ENCODE measurements at places on chromosomes 6 and 20.

DNA sequence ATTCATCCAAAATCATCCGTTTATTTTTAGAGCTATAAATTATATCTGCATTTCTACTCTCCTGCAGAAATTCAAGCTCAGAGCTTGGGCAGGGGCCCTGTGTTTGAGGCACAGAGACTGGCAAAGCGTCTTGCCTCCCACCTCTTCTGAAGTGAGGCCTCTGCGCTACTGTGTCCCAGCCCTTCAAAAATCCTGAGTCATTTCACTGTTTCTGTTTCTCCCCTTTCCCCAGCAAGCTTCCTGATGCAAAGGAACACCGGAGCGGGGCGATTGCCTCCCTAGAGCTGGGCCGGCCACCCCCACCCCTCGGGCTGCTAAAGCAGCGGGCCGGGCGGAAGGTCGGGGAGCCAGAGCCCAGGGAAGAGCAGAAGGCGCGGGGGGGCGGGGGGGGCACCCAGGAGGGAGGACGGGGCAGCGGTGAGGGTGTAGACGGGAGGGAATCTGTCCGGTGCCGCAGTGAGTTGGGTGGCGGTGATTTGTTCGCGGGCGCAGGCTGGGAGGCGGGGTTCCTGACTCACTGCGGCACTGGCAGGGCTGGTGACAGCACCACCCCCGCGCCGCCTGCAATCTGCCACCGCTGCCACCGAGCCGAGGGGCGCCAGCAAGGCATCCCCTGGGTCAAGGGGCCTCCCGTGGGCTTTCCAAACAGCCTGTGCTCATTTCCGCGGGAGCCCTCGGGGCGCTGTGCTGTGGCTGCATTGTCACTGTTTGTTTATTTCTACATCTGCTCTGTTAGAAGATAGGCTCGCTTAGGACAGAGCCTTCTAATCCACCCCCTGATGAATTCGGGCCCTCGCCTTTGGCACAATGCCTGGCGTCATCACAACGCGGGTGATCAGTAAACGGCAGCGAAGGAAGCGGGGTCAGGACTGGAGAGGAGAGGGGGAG lies 46.5 kb upstream of the SNAP25 start:
- no peak for DNase-seq

GRCh38 chr6:89085409-89086205 lies 5.1 kb downstream of the PNRC1 start:
- DNase-seq: no peak

- no peak for DNase-seq
Measured at GRCh38 chr6:146397638-146398037, 146.0 kb upstream of the RAB32 start.

DNA sequence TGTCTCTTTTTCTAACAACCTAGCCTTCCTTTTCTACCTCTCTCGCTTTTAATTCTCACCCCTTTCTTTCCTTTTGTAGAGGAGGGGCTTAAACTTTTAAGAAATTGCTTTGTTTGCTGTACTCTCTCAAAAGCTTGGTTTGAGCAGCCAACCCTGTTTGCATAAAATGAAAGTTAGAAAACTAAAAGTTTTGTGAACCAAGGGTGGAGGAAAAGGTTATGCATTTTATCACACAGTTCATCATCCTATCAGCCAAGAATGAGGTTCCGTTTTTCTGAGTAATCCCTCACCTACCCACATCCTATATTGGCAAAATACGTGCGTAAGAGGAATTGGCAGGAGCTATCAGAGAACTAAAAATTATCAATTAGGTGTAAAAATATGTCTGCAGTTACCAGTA lies 42.8 kb upstream of the LOC128125822 start:
- DNase-seq: no peak

GRCh38 chr6:169489563-169490245 lies 212.1 kb downstream of the WDR27 start:
- no peak for DNase-seq

GRCh38 chr20:59961423-59961822 lies 3.2 kb downstream of the CDH26 start:
- DNase-seq: no peak

GRCh38 chr6:47722194-47722593 lies 23.8 kb downstream of the ADGRF4 start:
- no peak for DNase-seq

DNA sequence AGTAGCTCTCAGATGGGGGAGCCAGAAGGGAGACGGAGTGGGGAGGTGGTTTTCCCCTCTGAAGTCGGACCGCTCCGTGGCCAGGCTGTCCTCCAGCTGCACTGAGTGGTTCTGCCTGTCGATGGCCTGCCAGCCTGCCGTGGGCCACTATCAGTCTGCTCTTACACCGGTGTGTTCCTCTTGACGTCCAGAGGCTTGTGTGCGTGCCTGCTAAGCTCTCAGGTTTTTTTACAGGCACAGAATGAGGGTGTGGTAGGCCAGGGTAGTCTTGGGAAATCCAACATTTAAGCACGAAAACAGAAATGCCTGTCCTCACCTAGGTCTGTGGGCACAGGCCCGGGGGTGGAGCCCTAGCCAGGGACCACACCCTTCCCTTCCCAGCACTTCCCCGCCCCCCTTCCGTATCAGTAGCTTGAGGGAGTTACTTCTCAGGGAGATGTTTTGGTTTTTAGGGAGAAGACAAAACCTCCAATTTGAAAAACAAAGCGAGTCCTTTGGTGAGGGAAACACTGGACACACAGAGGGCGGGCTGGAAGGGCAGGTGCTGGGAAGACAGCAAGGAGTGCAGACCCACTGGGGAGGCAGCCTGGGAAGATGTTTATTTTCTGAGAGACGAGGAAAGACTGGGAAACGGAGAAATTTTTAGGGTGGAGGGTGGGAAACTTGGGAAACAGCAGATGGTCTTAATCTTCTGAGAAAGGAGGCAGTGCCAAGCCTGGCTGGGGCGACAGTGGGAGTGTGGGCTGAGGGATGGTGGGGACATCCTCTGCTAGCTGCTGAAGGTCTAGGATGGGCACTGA lies 106.5 kb downstream of the LY86 start:
- DNase-seq: no peak

DNA sequence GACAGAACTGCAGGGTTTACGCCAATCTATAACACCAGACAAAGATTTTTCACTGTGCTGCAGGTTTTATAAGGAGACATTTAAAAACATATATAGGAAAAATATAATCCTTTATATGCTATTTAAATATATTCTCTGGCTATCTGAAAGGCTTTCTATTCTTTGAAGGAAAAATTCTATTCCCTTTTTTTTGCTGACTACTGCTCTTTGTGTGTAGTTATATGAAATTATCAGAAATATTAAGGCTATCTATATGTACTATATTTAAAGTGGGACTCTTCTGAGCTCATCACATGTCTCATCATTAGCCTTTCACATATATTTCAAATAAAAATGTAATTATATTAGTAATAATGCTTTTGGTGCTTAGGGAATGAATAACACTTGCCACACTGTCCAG lies 930.7 kb downstream of the EYS start:
- no peak for DNase-seq

GRCh38 chr6:13053006-13053461 lies 275.3 kb downstream of the TBC1D7 start:
- DNase-seq: peak; percentile 71

GRCh38 chr6:51617751-51618150 lies 469.7 kb downstream of the PKHD1 start:
- no peak for DNase-seq

GRCh38 chr6:154933181-154933827 lies 61.8 kb upstream of the TIAM2 start:
- DNase-seq: peak; percentile 57

DNA sequence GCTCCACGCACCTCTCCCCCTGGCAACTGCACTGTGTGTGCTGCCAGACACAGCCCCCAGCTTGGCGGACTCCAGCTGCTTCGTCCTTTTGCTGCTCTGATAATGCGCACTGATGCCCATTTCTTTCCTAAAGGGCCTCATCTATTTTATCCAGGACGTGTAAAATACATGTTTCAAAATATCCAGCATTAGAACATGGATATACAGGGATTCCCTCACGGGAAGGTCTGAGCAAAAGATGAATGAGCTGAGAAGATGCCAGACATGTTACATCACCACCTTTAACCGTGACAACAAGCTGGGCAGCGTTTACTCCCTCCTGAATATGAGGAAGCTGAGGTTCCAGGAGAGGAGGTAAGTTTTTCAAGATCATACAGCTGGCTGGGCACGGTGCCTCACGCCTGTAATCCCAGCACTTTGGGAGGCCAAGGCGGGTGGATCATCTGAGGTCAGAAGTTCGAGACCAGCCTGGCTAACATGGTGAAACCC lies 32.8 kb downstream of the TNXB start:
- peak; percentile 70 for DNase-seq

GRCh38 chr6:112207131-112207530 lies 47.2 kb downstream of the LAMA4 start:
- DNase-seq: no peak

DNA sequence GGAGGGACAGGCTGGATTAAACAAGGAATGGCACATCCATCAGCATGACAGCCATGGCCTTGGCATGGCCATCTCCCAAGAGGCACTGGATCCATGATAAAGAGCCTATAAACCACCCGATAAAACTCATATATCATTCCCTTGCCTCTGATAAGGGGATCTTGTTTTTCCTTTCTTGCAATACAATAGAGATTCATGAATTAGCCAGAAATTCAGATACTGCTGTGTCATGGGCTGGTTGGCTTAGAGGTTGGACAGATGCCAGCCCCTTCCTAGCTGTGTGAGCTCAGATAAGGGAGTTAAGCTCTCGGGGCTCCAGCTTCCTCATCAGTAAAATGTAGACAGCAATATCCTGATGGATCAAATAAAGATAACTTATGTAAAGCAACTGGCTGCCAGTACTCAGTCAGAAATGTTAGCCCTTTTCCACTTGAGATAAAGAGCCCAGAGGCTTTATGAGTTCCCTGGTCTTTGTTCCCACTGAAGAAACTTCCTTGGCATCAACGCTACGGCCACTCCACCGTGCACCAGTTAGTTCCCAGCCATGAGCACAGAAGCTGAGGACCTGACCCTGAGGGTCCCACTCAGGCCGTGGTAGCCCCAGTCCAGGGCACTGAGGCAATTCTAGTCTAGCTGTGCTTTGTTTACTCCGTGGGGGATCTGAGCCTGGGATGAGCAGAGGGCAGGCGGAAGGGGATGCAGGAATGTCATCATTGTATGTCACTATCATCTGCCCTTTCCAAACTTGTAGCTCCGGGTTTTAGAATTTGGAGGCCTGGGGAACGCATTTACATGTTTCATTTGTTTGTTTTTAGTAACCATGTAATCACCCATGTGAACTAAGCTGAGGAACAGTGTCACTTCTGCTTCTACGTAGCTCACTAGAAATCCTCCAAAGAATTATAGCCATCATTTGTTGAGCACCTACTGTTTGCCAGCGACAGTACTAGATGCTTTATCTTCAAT lies 67.2 kb upstream of the TBC1D7 start:
- DNase-seq: no peak

DNA sequence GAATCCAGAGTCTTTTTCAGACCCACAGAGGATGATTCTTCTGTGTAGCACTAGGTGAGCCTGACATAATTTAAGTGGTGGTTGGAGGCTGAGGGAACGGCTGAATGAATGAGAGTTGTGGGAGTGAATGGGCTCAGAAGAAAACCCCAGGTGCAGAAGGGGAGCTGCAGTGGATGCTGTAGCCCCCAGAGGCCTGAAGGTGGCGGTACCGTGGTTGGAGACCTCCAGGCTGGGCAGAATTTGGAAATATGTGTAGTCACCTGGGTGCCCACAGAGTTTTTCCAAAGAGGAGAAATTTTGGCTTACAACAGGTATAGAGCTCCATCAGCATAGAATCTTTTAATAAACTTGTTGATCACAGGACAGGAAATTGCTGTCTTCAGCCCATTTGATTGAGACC lies 6.5 kb upstream of the RAET1G start:
- DNase-seq: peak; percentile 49

GRCh38 chr6:40252531-40253258 lies 318.4 kb upstream of the MOCS1 start:
- no peak for DNase-seq

GRCh38 chr6:1942834-1943233 lies 302.6 kb downstream of the GMDS start:
- DNase-seq: no peak

DNA sequence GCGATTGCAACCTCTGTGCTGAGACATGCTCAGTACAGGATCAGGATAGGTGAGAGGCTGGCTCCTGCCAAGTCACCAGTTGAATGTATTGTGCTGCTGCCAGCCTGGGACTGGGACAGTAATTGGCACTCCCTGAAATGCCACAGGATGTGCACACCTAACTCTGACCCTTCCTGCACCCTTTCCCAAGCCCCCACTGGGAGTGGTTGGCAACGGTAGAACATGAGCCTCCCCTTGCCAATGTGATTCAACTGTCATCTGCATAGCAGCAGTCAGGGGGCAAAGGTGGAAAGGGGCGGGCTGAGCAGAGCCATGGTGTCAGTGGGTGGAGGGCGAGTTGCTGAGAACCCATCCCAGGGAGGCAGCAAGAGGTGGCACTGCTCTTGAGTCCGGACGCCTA lies 15.4 kb downstream of the SPINT3 start:
- DNase-seq: no peak

DNA sequence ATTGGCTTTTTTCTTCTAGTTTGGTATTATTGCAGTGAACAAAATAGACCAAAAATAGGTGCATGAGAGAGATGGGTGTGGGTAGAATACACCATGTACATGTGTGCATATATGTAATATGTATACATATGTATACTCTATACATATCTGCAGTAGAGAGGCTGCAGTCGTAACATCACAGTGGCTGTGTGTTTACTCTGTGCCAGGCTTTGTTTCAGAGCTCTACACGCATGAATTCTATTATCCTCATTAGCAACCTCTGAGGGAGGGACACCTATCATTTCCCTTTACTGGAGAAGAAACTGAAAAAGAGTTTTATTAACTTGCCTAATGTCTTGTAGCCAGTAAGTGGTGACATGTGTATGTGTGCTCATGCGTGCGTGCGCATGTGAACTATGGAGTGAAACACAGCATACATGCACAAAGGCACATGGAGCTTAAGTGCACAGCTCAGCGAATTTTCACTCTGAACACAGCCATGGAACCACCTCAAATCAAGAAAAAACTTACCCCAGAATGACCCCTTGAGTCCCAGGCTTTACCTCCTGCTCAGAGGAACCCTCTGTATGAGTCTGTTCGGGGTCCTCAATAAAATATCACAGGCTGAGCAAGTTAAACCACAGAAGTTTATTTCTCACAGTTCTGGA lies 452.5 kb downstream of the CDH26 start:
- no peak for DNase-seq

DNA sequence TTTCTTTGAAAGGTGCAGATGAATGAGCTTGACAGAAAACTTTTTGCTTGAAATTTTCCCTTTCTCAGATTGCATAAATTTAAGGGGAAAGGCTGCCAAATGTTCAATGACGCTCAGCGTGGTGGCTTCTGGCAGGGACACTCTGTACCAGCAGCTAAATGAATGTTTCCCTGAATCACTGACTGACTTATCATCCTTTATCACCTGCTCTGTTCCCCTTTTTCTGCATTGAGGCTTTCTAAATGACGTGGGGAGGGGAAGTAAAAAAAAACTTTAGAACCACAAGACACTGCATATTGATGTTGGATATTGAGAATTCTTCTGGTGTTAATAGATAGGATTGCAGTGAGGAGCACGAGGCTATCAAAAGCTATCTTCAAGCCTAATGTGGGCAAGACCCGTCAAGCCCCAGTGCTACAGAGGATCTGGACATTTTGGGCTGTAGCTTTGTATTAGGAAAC lies 46.9 kb upstream of the ENPP5 start:
- DNase-seq: no peak

- DNase-seq: no peak
Measured at GRCh38 chr6:52227495-52227894, 16.8 kb downstream of the IL17F start.

- DNase-seq: no peak
Measured at GRCh38 chr6:37696220-37696840, 1.4 kb downstream of the MDGA1 start.
